CD4-positive, alpha-beta T cell treated with Interleukin-21 for 1 hour (primary cell): ENCODE measurements at places on chromosomes 11 and 22.
A peak's percentile ranks its signal among the peaks of the same experiment; 100 is the strongest.

- no peak for DNase-seq
Measured at GRCh38 chr11:31770011-31770700, 41.0 kb downstream of the PAX6 start.

DNA sequence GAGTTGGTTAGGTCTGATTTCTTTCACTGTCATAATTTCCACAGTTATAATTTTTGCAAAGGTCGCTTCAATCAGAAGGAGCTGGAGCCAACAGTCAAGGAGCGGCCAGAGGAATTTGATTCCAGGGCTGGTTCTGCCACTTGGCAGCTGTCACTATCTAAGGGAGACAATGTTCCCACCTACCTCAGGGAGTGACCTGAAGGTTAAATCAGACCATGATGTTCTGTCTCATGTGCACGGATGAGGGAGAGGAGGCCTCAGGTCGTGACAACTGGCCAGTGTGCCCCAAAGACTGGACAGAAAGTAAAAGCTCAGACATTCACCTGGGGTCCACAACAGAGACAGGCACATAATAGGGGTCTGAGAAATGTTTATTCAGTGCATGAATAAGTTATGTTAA lies 7.6 kb downstream of the MRGPRD start:
- no peak for DNase-seq

DNA sequence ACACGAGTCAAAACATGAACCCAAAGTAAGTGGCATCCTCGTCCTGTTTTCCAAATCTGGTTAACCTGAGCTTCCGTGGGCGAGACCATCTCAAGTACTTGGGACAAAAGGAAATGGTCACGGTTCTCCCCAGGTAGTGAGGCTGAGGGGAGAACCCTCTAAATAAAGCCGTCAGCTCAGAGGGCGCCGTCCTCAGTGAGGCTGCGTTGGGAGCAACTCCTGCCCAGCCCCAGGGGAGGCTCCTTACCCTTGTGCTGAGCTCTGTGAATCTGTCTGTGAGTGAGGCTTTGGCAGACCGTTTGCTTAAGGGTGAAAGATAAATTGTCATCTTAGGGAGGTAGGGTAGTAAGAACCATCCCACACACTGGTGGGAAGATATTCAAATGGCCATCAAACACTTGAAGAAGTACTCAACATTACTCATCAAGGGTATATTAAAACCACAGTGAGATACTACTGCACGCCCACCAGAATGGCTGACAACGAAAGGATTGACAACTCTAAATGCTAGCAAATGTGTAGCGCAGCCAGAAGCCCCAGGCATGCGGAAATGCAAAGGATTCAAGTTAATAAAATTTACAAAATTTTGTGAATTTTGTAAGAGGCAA lies 321.0 kb downstream of the TBC1D22A start:
- no peak for DNase-seq

DNA sequence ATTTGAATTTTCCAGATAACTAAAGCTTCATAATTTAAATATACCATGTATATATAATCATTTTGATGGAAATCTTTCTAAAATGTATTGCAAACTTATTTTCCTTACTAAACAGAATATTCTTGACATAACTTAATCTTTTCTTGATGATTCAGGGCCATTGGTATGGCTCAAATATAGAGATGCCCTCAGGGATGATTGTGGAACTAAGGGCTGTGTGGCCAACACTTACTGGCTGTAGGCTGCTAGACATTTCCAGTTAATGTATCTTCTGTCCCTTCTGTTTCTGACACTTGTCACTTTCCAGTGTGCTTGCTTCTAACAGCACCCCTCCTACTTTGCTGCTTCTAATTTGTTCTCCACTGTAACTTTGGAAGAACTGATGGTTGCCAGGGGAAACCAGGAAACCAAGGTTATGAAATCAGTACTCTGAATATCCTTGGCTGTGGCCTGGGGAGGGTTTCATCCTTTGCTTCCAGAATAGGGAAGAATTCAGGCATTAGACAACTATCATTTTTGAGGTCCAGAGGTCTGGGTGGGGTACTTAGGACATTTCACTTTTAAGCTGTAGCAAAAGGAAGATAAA lies 697.2 kb downstream of the ETS1 start:
- DNase-seq = no peak

DNA sequence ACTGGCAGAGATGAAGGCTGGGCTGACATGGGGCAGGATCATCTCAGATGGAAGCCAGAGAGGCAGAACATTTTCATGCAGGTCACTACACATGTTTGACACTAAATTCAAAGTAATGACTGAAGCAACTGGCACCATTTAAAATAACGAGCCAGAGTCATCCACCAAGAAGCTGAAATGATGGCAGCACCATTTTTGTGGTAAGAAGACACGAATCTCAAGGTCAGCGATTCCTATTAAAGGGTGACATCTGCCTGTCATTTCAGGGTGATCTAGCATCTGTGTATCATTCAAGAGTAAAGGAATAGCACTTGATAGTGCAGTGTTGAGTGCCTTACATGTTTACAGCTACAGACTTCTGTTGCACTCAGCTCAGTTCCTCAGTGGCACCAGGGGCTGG lies 113.4 kb upstream of the C11orf87 start:
- no peak for DNase-seq

- no peak for DNase-seq
Measured at GRCh38 chr11:57781529-57781943, 19.9 kb downstream of the CTNND1 start.

- DNase-seq = no peak
Measured at GRCh38 chr22:19843107-19843856, 11.4 kb downstream of the GNB1L start.

DNA sequence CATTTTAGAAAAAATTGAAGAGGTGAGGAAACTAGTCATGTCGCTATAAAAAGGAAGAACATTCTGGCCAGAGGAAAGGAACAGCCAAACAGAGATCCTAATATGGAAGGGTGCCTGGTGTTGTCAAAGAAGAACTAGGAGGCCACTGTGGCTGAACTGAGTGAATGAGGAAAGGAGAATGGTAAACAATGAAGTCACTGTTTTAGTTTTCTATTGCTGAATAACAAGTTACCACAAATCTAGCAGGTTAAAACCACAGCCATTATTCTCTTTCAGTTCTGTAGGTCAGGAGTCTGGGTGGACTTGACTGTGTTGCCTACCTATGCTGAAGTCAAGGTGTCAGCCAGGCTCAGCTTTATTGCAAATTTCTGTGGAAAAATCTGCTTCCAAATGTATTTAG lies 549.3 kb upstream of the CCDC90B start:
- no peak for DNase-seq

GRCh38 chr11:21026685-21027084 lies 357.3 kb downstream of the NELL1 start:
- DNase-seq = no peak

- no peak for DNase-seq
Measured at GRCh38 chr11:38718049-38718448, 2120.0 kb upstream of the RAG2 start.

- no peak for DNase-seq
Measured at GRCh38 chr11:62505440-62506091, 41.0 kb downstream of the AHNAK start.

- no peak for DNase-seq
Measured at GRCh38 chr11:120563703-120564572, 52.4 kb downstream of the GRIK4 start.

- DNase-seq = no peak
Measured at GRCh38 chr11:94060401-94060800, 39.2 kb downstream of the HEPHL1 start.

DNA sequence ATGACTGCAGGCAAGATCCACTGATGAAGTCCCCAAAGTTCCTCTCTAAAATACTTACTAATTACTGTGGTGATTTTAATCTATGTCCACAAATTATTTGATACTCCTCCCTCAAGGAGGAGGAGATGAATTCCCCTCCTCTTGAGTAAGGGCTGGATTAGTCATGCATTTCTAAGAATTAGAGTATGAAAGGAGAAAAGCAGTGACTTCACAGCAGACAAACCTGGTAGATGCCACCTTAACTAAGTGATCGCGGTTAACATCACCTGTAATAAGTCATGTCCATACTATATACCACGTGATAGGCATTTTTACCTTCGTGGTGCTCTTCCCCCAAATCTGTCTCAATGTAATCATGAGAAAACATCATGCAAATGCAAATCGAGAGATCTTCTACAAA lies 52.0 kb upstream of the TSPAN18 start:
- DNase-seq = no peak

GRCh38 chr11:22602504-22602903 lies 23.1 kb downstream of the FANCF start:
- no peak for DNase-seq

DNA sequence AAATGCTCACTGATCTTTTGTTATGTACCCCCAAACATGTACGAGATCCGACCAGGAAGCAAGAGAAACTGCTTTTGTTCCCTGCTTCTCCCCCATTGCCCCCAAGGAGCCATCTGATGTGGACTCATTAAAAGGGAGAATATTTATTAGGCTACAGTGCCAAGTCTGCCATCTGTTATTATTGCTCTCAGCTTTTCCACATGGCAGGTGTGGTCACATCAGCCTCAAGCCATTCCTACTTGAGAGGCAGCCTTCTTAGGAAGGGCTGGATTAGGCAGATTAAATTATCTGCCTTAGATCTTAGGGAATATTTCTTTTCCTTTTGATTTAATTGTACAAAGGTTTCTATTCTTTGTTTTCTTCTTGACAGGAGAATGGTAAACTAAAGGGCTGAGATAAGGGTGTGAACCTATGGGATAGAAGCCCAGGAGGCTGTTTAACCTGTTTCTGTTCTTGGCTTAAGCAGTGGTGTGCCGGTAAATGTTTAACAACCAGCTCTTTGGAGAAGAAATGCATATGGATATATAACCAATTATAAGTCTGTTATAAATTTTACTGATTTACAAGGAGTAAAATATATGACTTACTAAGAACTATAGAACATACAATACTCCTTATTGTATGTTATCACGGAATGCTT lies 88.8 kb downstream of the PDHX start:
- DNase-seq = no peak

DNA sequence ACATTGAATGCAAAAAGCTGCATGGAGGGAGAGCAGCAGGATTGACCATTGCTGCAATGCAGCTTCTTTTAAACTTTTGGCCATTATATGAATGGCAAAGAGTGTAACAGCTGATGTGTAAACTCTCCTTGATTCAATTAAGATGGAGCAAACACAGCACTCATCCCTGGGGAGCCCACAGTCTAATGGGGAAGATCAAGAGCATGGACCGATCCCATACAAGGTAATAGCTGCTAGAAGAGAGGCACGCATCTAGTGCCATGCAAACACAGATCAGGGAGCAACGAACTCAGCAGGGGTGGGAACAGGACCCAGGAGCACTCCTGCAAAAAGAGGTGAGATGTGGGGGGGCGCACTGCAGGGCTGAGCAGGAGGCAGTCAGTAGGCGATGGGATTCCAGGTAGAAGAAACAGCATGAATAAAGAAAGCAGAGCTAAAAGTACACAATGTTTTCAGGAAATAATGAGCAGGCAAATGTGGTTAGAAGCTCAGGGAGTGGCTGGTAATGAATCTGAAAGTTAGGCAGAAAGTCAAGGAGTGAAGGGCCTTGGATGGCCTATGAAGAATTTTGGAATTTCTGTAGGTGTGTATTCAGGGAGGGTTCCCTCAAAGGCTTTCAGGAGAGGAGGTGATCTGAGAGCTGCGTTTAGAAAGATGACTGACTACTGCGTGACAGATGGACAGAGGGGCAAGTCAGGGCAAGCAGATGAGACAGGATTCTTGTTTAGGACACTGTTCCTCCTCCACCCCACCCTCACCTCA lies 17.2 kb upstream of the BMAL1 start:
- DNase-seq = no peak

GRCh38 chr11:104870910-104871309 lies 27.4 kb downstream of the CASP12 start:
- DNase-seq = no peak

DNA sequence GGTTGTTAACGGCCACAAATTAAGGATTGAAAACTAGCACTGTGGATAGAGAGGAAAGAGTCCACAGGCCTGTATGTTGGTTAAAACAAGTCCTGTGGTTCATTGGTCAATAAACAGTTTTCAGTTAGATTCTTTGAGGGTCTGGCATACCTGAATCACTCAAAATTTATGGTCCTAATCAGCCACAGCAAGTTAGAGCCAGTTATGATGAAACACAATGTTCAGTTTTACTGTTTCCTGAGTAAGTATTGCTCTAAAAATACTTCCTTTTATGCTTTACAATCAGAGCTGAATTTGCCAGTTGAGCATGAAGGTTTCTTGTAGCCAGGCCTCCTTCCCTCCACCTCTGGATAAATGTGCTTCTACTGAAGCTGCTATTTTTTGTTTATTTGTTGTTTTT lies 12.9 kb upstream of the CAT start:
- no peak for DNase-seq

DNA sequence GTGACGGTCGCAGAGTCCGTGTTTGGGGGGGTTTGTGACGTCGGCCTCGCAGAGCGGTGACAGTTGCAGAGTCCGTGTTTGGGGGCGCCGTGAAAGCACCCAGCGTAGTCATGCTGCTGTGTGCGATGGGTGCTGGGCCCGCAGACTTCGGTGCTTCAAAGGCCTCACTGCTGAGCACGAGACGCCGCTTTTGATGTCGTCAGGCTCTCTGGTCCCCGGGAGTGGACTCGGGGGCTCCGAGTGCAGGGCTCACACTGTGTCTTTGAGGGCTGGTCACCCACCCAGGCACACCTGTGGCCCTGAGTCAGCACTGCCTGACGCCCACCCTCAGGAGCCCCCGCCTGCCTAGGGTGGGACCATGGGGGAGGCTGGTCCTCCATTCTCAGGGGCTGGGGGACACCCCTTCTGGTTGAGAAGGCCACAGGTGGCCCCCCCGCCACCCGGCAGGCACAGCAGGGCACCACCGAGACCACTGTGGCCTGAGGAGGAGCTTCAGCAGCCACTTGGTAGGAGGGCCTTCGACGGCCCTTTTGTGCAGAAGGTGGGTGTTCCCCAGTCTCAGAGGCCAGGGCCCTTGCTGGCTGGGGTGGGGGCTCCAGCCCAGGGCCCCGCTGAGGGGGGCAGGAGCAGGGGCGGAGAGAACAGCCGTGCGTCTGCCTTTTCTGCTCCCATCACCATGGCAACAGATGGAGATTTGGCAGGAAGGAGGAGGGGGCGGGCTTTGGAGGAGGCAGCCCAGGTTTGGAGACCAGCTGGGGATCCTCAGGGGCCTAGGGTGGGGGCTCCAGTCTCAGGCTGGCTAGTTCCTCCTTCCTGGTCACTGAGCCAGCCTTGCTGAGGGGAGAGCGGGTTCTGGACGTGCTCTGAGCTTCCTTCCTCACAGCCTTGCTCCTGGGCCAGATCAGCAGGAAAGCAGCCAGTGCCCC lies 20.9 kb downstream of the BRSK2 start:
- DNase-seq = no peak

- no peak for DNase-seq
Measured at GRCh38 chr11:90774727-90775566, 552.1 kb upstream of the CHORDC1 start.

GRCh38 chr11:66934950-66935779 lies 23.0 kb downstream of the PC start:
- no peak for DNase-seq

- peak; percentile 80 for DNase-seq
Measured at GRCh38 chr11:85810871-85811611, at the start of gene SYTL2. SYTL2 (minus strand) TSS chr11:85811141; CDS start chr11:85757725, 53,416 bp downstream.

GRCh38 chr11:129018991-129019390 lies 76.3 kb upstream of the TP53AIP1 start:
- no peak for DNase-seq
